Kidney (tissue), 22 donors: ENCODE measurements at places on chromosomes 2 and 18. TPM values are rescaled to one million over a fixed set of nuclear protein-coding genes. Genes with fewer than 3 reads are reported as not detected.

DNA sequence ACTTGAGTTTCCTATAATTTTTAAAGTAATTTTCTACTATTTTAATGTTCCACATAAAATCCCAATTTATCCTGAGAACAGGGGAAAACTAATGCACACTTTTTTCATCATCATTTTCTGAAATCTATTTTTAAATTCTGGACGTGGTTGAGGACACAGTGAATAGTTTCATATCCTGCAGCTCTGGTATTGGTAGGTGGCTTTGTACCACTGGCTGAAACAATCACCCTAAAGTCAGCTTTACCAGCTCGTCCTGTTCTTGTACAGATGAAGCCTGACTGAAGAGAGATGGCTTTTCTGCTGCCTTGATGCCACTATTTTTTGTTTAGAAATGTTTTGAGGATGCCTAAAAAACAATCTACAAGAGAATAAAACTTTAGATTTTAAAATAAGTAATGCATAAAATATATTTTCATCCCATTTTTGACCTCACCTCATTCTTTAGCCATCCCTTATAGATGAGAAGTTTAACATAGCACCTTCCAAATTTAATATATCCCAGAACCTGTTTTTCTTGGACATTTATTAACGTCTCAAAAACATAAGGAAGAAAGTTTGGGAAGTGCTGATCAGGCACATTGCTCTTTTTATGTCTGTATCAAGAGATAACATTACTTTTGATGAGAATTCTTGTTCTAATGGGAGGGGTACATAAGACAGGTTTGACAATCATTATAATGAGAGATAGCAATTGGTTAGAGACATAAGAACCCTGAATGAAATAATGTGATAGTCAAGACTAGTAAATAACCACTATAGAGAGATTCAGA lies 80.9 kb downstream of the GALNT1 start:
- DNase-seq: no peak
- H3K36me3 ChIP-seq: no peaks in the 10 kb centered on the region
- no peak overlapping the region for H3K27ac ChIP-seq
- no peak overlapping the region for H3K4me3 ChIP-seq
- no peaks in the 10 kb centered on the region for H3K27me3 ChIP-seq

DNA sequence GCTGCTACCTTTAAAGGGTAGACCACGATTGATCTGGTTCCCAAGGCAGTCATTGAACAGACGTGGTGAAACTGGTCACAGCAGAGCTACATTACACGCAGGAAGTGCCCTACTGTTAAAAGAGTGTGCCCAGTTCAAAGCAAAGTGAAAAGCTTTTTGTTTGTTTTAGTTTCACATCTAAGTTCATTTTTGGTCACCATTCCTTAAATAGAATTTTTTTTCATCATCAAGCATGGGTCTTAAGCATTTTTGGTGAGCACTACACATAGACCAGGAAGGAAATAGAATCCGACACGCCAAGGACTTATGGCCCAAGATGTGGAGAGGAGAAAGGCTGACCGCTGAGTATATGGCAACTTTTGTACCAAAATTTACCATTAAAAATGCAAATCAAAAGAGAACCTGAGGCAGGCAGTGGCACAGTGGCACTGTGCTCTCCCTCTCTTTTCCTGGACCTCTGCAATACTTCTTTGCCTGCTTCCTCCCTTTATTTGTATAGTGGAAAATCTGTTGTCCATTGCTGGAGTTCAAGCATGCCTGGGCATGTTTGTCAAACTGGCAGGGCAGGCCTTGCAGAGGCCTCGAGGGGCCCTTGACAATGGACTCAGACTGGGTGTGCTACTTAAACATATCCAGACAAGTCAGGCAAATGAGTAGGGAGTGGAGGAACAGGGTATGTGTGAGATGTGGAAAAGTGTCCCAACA lies 42.6 kb upstream of the HNRNPA3 start:
- H3K4me1 ChIP-seq: peaks cover 11% of the 10 kb centered on the region
- no peaks in the 10 kb centered on the region for H3K27me3 ChIP-seq
- H3K4me3 ChIP-seq: no peak overlapping the region
- H3K27ac ChIP-seq: peak overlapping the region; percentile 54
- no peak for DNase-seq
- no peaks in the 10 kb centered on the region for H3K36me3 ChIP-seq

Gene HOXD12
- total RNA-seq: not detected

DNA sequence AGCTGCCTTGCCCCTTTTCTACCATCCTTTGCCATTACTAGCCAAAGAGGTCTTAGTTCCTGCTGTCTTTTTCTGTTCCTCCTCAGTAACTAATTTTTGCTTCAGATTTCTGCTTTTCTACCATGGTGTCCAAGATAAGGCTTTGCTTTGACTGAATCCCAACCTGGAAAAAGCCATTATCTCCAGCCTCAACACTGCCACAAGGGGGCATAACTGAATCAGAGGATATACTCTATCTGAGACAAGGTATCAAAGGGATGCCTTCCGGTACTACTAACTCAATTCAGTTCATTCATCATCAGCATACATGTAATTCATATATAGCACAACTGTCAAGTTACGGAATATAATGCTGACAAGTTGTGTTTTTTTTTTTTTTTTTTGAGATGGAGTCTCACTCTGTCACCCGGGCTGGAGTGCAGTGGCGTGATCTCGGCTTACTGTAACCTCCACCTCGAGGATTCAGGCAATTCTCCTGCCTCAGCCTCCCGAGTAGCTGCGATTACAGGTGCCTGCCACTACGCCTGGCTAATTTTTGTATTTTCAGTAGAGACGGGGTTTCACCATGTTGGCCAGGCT lies 11.4 kb downstream of the OSGEPL1 start:
- no peak overlapping the region for H3K4me3 ChIP-seq
- H3K27me3 ChIP-seq: no peaks in the 10 kb centered on the region
- DNase-seq: no peak
- H3K4me1 ChIP-seq: no peaks in the 10 kb centered on the region

Gene ATP9B
- 48.2 TPM for total RNA-seq

DNA sequence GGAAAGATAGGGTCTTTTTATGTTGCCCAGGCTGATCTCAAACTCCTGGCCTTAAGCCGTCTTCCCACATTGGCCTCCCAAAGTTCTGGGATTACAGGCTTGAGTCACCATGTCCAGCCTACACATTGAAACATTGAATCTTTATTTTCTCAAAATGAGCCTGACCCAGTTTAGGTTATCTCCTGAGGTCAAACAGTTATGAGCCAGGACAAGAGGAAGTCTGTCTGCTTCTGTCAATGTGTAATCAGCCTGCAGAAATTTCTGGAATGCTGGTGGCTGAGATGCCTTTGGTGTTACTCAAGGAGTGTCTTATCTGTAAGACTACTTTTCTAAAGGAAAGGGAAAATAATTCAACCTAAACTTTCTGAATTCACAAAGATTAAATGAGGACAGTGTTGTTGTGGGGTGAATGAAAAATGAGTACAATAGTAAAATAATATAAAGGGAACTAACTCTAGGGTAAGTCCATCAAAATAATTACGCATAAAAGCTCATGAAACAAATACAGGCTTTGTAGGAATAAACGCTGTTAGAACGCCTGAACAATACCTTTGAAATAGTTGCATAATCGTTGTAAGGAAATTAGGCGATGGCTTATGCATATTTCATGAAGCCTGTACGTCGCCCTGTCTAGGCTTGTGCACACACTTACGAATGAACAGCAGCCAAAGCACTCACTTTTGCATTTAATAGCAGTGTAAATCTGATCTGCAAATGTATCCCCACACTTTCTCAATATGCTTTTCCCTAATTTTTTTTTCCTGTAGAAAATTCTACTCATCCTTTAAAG lies 260.8 kb downstream of the RDH14 start:
- H3K4me1 ChIP-seq: no peaks in the 10 kb centered on the region
- H3K4me3 ChIP-seq: no peak overlapping the region
- H3K36me3 ChIP-seq: no peaks in the 10 kb centered on the region
- no peak overlapping the region for H3K27ac ChIP-seq
- H3K27me3 ChIP-seq: no peaks in the 10 kb centered on the region

DNA sequence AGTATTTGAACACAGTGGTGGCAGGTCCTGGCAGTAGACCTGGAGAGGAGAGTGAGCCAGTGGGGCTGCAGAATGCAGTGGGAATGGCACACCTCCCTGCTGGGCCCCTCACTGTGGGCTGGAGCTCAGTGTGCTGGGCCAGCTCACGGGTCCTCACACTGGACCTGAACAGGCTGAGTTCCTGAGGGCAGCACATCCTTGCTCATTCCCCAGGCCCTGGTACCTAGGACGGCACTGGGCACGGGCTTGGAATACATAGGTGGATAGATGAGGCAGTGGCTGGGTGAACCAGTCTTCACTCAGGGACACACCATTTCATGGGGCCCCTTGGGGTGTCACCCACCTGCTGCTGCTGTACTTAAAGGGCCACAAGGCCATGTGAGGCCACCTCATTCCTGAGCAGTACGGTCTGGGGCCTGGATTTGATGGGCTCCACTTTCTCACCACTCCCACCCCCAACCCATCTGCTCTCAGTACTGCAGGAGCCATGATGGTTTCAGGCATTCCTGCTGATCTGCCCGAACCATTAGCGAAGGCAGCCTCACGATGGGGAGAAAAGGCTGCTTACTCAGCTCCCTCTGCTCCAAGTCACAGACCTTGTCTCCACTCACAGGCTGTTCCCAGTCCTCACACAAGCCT lies 4.2 kb downstream of the TMEM177 start:
- no peaks in the 10 kb centered on the region for H3K27me3 ChIP-seq
- no peak for DNase-seq
- H3K4me3 ChIP-seq: no peak overlapping the region
- no peak overlapping the region for H3K27ac ChIP-seq
- H3K36me3 ChIP-seq: peaks cover 7% of the 10 kb centered on the region

DNA sequence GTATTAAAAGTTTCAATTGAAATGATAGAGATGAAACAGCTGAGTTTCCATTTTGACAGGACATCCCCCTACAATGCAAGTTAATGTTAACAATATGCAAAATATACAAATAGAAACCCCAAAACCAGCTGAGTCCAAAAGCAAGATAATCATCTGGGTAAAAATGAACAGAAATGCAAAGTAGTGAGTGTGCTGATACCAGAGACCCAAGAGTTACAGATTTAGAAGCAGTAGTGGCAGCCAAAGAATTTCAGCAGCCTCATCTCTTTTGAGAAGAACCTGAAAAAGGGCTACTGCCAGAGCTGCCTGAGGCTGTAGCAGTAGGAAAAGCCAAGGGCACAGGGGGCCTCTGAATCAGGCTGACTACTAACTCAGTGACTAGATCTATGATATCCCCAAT lies 82.6 kb downstream of the THADA start:
- peaks cover 3% of the 10 kb centered on the region for H3K36me3 ChIP-seq
- no peak overlapping the region for H3K4me3 ChIP-seq
- peaks cover 11% of the 10 kb centered on the region for H3K4me1 ChIP-seq
- no peak for DNase-seq
- no peak overlapping the region for H3K27ac ChIP-seq

GRCh38 chr2:20556756-20557155 lies 94.1 kb downstream of the HS1BP3 start:
- no peaks in the 10 kb centered on the region for H3K4me1 ChIP-seq
- H3K27ac ChIP-seq: no peak overlapping the region
- no peak overlapping the region for H3K4me3 ChIP-seq
- no peaks in the 10 kb centered on the region for H3K27me3 ChIP-seq
- no peak for DNase-seq

DNA sequence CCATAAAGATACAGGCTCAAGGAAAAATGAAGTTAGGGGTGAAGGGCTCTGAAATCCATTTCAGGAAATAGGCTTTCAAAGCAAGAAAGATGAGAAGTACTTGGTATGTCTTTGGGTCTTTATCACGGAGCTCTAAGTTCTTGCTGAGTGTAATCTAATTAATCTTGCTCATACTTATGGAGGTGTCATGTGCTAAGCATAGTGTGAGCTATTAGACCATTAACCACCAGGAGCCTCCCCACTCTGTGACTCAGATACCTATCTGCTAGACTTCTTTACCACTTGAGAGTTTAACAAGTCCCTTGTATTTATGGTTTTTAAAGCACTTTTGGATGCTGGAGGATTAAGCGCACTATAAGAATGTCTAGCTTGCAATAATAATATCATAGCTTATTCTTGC lies 678.7 kb downstream of the EPHA4 start:
- H3K4me1 ChIP-seq: no peaks in the 10 kb centered on the region
- DNase-seq: no peak
- no peaks in the 10 kb centered on the region for H3K36me3 ChIP-seq
- H3K4me3 ChIP-seq: no peak overlapping the region
- H3K27me3 ChIP-seq: no peaks in the 10 kb centered on the region
- no peak overlapping the region for H3K27ac ChIP-seq

GRCh38 chr2:204487447-204488229 lies 57.6 kb upstream of the PARD3B start:
- DNase-seq: no peak
- H3K27me3 ChIP-seq: no peaks in the 10 kb centered on the region
- no peak overlapping the region for H3K4me3 ChIP-seq
- no peak overlapping the region for H3K27ac ChIP-seq

Gene ATP6V1C2
- 4.2 TPM for total RNA-seq

DNA sequence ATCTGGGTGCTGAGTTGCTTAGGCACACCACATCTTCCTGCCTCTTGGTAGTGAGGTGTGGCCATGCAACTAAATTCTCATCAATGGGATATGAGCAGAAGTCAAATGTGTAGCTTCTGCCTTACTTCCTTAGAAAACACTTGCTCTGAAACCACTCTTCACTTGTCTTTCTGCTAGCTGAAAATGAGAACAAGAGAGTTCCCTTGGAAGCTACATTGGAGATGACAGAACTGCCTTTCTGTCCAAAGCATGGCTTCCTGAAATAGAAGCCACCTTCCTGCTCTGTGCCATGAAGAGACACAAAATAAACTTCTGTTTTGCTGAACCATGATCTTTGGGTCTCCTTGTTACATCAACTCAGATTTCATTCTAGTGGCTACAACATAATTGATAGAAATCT lies 659.9 kb downstream of the IRS1 start:
- no peak overlapping the region for H3K4me3 ChIP-seq
- H3K27me3 ChIP-seq: no peaks in the 10 kb centered on the region
- H3K36me3 ChIP-seq: no peaks in the 10 kb centered on the region
- H3K4me1 ChIP-seq: no peaks in the 10 kb centered on the region
- no peak for DNase-seq

Gene SETBP1
- total RNA-seq: 71.7 TPM

GRCh38 chr2:132366421-132367180 lies 50.0 kb upstream of the GPR39 start:
- H3K36me3 ChIP-seq: no peaks in the 10 kb centered on the region
- no peaks in the 10 kb centered on the region for H3K4me1 ChIP-seq

DNA sequence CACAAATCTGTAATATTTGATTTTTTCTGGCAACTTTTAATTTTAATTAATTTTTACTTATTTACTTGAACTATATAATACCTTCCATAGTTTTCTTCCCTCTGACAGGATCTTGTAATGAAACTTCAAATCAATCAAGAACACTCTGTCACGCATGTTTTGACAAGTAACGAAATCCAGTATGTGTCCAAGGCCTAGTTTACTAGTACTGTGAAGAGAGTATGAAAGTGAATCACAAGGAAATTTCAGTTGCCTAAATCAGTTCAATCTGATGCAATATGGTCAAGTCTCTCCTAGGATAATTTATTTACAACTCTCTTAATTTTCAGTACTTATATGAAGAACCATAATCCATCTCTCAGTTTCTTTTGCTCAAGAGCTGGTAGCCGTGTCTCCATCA lies 1344.6 kb upstream of the ZEB2 start:
- no peaks in the 10 kb centered on the region for H3K36me3 ChIP-seq
- no peaks in the 10 kb centered on the region for H3K4me1 ChIP-seq

Gene CYP26B1
- total RNA-seq: 2.5 TPM
